ENCODE measurements at places on chromosomes 4 and X.

GRCh38 chr4:84877051-84877833, 89.2 kb downstream of the WDFY3 start:
- DNase-seq = no peak

- no peak for DNase-seq
Observed at GRCh38 chr4:182242787-182243186, 415 bp upstream of the TENM3 start.

GRCh38 chr4:156961196-156962057, 10.2 kb downstream of the PDGFC start:
- DNase-seq = no peak

DNA sequence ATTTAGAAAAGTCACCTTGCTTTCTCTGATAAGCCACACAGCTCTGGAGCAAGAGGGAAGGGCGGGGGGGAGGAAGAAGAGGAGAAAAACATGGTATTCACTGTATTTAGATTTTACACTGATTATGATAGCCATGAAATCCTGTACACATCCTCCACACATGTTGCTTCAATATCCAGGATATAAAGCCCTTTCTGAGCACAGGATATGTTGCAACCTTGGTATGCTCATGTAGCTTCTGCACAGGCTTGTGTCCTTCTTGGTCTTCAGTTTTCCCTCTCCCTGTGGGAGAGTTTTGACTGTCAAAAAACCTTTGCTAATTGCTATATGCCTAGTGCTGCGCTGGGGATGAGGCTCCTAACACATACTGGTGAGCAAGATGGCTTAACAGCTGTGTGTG, 61.9 kb upstream of the DAPP1 start:
- DNase-seq = no peak

- no peak for DNase-seq
Observed at GRCh38 chr4:142698552-142698951, 147.5 kb downstream of the INPP4B start.

DNA sequence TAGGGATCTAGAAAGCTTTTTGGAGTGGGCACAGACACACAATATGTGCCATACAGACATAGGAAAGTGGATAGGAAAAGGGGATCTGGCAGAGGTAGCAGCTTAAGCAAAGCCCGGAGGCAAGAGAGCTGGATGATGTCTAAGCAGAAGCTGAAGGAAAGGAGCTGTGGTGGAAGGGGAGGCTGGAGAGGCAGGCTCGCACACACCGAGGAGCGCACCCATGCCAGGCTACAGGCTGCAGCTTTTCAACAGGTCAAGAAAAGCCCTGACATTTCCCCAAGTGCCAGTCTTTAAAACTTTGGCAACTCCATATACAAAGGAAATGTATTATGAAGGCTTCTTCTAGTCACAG, 67.4 kb downstream of the SOWAHB start:
- DNase-seq = no peak

- no peak for DNase-seq
Observed at GRCh38 chrX:13346646-13347045, 26.8 kb upstream of the ATXN3L start.

GRCh38 chr4:20544645-20545044, 155.6 kb upstream of the PACRGL start:
- peak; percentile 46 for DNase-seq

DNA sequence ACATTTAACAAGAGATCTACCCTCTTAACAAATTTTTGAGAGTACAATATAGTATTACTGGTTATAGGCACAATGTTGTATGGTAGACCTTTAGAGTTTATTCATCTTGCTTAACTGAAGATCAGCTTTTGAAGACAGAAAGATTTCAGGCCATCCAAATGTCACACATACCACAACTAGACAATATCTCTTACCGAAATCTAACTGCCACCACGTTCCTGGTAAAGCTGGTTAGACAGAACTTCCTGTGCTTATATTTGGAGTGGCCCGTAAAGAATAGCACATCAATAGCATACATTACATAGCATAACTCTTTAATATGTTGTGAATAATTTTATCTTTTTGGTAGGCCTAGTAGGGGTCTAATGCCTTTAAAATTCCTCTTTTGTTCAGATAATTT, 29.8 kb upstream of the ARHGEF6 start:
- peak; percentile 70 for DNase-seq

DNA sequence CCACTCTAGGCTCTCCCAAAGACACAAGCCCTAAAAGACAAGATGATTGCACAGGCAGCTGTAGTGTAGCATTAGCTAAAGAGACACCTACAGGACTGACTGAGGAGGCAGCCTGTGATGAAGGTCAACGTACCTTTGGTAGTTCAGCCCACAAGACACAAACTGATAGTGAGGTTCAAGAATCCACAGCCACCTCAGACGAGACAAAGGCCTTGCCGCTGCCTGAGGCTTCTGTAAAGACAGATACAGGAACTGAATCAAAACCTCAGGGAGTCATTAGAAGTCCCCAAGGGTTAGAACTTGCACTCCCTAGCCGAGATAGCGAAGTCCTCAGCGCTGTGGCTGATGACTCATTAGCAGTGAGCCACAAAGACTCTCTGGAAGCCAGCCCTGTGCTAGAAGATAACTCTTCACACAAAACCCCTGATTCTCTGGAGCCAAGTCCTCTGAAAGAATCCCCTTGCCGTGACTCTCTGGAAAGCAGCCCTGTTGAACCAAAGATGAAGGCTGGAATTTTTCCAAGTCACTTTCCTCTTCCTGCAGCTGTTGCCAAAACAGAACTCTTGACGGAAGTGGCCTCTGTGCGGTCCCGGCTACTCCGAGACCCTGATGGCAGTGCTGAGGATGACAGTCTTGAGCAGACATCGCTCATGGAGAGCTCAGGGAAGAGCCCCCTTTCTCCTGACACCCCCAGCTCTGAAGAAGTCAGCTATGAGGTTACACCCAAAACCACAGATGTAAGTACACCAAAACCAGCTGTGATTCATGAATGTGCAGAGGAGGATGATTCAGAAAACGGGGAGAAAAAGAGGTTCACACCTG, 306.3 kb downstream of the ANK2 start:
- DNase-seq = no peak

- no peak for DNase-seq
Observed at GRCh38 chr4:6619466-6620255, 20.8 kb upstream of the MRFAP1 start.

DNA sequence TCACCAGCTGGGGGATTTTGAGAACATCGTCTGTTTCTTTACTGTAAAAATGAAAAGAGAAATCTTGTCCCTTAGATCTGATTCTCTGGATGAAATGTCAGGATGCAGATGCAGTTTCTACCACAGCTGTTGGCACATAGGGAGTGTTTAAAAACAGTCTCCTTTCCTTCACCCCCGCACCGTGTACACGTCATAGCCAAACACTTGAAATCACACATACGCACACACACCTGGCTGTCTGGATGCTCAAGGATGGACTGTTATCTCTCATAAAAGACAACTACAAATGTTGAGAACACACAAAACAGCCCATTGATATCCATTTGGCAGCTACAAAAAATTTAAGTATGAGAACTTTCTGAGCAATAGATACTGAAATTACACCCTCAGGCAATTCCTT, 275.8 kb upstream of the CLNK start:
- no peak for DNase-seq

- no peak for DNase-seq
Observed at GRCh38 chrX:107716118-107716684, 59.4 kb downstream of the TSC22D3 start.

DNA sequence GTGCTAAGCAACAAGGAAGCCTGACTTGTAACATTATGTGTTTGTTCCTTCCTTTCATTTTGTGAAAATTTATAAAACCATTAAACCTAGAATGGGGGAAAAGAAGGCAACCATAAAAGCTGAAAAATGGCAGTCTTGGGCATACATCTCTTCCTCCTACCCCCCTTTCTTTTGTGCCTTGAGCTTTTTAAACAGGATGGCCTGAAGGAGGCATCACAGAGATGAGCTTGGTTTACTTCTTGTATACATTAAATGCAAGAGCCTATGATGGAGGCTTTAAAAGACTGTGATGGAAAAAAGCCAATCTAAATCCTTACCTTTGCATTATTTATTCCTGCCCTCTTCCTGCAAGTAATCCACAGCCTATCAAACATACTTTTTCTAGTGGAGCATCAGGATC, 36.2 kb upstream of the ADH7 start:
- DNase-seq = no peak

GRCh38 chr4:20847124-20847747, 147.0 kb downstream of the PACRGL start:
- no peak for DNase-seq

- DNase-seq = no peak
Observed at GRCh38 chr4:178198691-178199090, 756.5 kb upstream of the AGA start.

GRCh38 chr4:145921231-145921630, 17.4 kb downstream of the ZNF827 start:
- DNase-seq = no peak
